Large intestine (tissue), 12 donors: ENCODE measurements at places on chromosomes 3 and 15. TPM values are rescaled to one million over a fixed set of nuclear protein-coding genes. Genes with fewer than 3 reads are reported as not detected.

The CFAP91 gene
- 5.2 TPM for polyA plus RNA-seq

- no peak for DNase-seq
Measured at GRCh38 chr3:139772539-139773500, 95.0 kb upstream of the NMNAT3 start.

The ARL14 gene
- polyA plus RNA-seq, result 5.9 TPM

- DNase-seq, result peak; percentile 67
Measured at GRCh38 chr3:157119369-157119951, 40.5 kb downstream of the CCNL1 start.

GRCh38 chr15:101805605-101806345 lies 2.5 kb downstream of the OR4F6 start:
- DNase-seq, result no peak

DNA sequence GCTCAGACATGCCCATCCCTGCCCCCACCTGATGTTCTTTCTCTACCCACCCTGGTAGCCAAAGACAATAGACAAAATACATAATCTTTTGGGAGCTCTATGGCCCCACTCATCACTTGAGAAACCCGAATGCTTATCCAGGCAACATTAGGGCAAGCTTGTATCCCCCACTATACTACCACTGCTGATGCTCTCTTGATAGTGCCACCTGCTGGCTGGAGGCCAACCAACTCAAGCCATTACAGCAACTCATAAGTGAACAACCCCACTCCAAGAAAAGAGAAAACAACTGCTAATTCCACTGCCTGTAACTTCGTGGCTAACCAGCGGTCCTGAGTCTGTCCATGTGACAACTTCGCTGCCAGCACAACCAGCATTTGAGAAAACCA lies 342.5 kb upstream of the TGFBR2 start:
- DNase-seq, result no peak
